Stimulated activated CD8-positive, alpha-beta memory T cell treated with anti-CD3 and anti-CD28 coated beads, Interleukin-15, amount 100 ng/mL, for 1 hour (primary cell): ENCODE measurements at places on chromosomes 6 and 20.

DNA sequence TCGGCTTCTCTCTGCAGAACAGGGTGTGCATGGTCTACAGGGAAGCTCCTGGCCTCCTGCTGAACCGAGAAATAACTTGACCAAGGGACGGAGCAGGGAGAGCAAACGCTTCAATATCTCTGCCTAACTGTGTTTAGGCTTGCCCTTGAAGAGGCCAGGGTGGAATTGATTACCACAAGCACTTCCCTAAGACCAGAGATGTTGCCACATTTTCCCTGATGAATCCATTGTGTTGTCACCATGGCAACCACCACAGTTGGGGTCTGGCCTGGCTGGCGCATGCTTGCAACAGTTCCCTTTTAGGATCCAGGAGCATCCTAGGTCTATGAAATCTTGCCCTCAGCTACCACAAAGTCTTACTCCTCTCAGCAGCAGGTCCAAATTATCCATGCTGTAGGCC lies 213.5 kb upstream of the SULF2 start:
- no peak for DNase-seq

DNA sequence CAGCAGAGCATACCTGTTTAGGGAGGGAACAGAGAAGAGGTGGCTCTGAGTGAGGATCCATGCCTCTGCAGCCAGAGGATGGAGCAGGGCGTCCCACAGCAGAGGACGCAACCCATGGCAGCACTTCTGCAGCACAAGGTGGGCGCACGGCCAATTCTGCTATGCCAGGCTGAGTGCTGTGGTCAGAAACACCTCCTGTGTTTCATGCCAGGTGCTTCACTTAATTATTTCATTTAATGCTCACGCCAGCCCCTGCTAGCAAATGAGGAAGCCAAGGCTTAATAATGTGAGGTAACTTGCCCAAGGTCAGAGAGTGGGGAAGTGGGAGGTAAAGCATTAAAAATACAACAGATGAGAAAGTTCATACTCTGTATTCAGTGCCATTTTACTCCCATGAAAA lies 68.5 kb upstream of the PTGIS start:
- no peak for DNase-seq

- DNase-seq: no peak
Measured at GRCh38 chr6:85490516-85491248, 40.8 kb downstream of the NT5E start.

GRCh38 chr6:123616942-123617341 lies 19.8 kb downstream of the TRDN start:
- DNase-seq: no peak

DNA sequence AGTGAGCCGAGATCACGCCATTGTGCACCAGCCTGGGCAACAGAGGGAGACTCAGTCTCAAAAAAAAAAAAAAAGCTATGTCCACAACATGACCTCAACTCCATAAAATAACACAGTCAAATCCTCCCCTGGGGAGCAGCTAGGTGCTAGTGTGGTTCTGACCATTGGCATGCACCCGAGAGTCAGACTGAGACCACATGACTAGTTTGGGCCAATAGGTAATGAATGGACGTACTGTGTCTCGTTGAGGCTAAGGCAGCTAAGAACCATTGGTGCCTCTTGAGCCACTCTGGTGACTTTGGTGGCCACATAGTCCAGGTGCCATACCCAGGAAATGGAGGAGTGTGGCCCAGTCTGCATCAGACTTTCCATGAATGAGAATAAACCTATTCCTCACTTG lies 40.3 kb downstream of the ATP9A start:
- DNase-seq: no peak
